ENCODE measurements at places on chromosomes 5 and 9.

GRCh38 chr5:421901-422300, 21.1 kb upstream of the EXOC3 start:
- no peak for DNase-seq

- DNase-seq: no peak
Measured at GRCh38 chr9:85700330-85700729, 41.4 kb downstream of the AGTPBP1 start.

DNA sequence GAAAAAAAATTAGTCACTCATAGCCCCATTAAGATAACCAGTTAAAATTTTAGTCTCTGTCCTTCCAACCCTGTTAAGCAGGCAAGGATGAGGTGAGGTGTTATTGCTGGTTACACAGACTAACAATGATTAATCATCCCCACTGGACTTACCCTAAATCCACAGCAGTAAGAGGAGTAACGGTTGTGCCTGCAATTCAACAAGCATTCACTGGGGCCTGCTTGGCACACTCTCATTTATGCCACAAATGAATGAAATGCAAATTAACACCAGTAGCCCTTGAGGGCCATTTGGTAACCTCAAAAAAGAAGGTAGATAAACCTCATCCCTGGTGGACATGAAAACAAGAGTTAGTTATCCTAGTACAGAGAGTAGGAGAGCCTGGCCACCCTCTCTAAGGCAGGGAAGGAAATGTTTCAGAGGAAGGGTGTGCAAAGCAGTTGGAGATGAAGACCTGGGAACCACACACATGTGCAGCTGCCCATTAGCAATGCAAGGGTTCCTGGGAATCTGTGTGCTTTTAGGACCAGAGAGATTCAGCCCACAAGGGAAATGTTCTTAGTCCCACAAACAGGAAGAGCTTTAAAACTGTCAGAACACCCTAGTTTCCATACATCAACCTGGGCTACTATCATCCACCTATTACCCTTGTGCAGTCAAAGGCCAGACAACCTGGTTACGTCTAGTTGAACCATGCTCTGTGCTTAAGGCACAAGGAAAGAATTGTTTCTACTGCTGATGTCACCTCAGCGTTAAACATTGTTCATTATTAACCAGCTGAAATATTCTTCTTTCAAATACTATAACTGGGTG, 7.7 kb downstream of the LHFPL2 start:
- no peak for DNase-seq

DNA sequence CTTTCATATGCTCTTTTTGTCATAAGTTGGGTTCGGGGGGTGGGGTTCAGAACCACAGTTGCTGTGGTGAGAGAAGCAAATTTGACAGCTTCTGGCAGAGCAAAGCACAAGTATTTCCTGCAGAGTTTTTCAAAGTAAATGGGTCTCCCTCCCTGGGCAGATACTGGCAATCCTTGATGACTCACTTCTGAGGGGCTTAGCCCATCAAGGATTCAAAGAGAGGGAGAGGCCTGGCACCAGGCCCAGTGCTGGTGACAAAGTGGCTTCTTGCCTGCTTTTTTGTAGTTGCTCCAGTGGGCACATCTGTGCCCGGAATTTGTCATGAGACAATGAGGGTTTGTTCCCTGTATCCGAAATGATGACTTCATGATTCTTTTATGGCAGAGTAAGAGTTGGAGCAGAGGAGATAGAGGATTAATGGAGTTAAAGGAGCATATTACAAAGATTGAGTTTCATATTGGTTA, 46.6 kb upstream of the TNC start:
- no peak for DNase-seq

DNA sequence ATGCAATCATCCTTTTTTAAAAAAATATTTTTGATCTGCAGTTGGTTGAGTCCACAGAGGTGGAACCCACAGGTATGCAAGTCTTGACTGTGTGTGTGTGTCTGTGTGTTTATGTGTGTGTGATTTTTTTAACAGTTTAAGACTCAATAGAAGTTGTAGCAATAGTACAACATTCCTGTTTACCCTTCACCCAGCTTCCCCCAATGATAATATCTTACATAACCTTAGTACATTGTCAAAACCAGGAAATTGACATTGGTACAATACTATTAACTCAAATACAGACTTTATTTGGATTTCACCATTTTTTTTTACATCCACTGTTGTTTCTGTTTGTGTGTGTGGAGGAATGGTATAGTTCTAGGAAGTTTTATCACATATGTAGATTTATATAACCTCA, 81.8 kb downstream of the SV2C start:
- no peak for DNase-seq

DNA sequence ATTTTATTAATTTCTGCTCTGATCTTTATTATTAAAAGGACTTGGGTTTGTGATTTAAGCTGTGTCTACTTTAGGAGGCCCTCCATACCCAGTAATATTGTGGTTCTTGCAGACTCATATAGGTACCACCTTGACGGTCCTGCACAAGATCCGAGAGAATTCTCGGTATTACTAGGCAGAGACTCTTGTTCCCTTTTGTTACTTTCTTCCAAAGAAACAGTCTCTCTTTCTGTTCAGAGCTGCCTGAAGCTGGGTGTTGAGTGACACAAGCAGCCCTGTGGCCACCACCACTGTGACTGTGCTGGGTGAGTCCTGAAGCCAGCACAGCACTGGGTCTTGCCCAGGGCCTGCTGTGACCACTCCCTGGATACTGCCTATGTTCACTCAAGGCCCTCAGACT, 666.6 kb downstream of the SEMA5A start:
- DNase-seq: no peak

- DNase-seq: no peak
Measured at GRCh38 chr5:154986151-154986550, 27.4 kb upstream of the KIF4B start.

- DNase-seq: no peak
Measured at GRCh38 chr9:112112941-112113681, 62.0 kb downstream of the SUSD1 start.

- DNase-seq: no peak
Measured at GRCh38 chr9:7210854-7211637, 453.3 kb downstream of the KDM4C start.

DNA sequence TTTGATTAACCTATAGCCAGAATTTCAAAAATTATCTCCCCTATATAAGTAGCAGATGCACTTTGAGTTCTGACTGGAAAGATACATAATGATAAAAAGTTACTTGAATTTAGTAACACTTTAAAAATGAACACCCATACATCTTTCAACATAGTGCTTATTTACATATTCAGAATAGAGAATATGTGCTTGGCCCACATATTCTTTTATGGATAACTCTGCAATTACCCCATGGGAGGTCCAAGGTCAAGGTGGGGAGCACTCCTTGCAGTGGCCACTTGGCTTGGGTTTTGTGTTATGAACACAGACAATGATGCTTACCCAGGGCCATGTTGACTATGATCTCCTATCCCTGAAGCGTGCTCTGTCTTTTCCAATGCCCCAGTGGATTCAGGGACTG, 169.3 kb downstream of the CDC42SE2 start:
- no peak for DNase-seq

- DNase-seq: no peak
Measured at GRCh38 chr5:124602925-124603650, 143.4 kb downstream of the ZNF608 start.

- no peak for DNase-seq
Measured at GRCh38 chr5:21831145-21831787, 1021.9 kb downstream of the CDH12 start.

GRCh38 chr5:176485176-176485575, 37.0 kb downstream of the FAF2 start:
- DNase-seq: no peak

DNA sequence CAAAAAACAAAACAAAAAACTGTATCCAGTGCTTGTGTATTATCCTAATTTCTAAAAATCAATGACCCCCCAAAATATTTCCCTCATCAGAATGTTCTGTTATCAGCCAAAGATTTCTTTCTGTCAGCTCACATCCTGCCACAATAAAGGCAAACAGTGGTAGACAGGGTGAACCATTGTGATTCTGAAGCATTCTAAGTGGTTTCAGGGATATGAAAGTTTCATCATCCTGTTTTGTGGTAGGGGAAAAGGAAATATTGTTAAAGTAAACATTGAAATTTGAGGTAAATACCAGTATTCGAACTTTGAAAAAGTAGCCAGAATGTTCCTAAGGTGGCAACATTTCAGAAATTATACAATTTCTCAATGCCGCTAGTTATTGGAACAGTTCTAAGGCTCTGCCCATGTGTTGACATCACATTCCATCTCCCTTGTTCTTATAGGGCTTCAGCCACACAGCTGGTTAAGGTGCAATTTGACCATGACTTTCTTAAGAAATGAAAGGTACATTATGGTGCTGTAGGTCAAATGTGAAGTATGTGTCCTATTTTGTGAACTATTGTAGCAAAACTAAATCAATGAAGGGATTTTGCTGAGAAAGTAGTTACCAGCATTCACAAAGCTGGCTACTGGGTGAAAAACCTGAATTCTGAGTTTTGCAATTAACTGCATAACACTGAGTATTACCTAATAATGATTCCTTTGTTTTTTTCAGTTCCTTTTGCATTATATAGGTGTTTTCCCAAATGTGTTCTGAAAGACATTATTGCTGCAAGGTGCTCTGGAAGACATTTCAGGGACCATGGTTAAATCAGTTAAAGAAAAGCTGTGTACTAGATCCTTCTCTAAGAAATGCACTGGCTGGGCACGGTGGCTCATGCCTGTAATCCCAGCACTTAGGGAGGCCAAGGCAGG, 107.6 kb upstream of the RASGRF2 start:
- DNase-seq: no peak

- no peak for DNase-seq
Measured at GRCh38 chr5:71905834-71906711, 187.0 kb downstream of the CARTPT start.

DNA sequence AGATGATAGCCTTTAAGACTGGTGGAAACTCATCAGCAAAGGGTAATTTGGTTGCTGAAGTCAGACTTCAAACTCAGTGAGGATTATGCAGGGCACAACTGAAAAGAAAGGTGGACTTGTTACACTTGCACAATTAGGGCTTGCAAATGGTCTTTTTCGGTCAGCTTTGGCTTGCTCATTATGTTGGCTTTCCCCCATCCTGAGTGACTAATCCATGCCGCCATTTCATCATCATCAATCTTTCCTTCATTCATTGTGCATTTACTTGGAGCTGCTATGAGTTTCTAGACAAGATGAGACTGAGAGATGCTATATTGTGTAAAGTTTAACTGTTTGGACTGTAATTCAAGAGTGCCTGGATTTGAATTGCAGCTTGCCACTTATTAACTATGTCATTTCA, 134.8 kb upstream of the PPP1R2B start:
- DNase-seq: no peak

DNA sequence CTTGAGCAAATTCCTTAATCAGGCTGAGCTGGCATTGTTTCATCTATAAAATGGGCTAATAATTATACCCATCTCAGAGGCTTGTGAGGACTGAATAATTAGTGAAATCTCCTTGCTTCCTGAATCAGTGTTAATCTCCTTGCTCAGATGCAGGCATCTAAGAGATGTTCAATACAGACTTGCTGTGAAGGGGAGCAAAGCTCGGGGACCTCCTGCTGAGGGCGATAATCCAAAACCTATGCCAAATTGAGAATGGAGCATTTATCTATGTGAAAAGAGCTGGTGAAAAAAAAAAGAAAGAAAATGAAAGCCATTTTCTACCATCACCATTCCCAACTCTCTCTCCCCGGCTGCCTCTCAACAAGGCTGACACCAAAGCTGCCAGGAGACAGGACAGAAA, 37.3 kb downstream of the ADRA1B start:
- no peak for DNase-seq

DNA sequence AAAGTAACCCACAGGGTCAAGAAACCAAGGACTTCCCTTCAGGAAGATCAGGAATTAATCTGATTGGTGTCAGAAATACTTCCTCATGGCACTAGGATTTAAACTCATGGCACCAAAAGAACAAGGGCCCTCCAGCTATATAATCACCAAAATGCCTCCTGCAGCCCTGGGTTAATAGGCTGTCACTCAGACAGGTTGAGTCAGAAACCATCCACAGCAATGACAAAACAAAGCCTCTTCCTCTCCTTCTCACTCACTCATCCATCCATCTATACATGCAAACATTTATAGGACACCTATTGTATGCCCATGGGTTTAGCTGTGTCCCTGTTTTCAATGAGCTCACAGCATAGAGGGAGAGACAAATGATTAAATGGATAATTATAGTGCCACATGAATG, 62.5 kb upstream of the SPOCK1 start:
- DNase-seq: no peak

GRCh38 chr9:127131871-127132270, 9.4 kb upstream of the ANGPTL2 start:
- no peak for DNase-seq

DNA sequence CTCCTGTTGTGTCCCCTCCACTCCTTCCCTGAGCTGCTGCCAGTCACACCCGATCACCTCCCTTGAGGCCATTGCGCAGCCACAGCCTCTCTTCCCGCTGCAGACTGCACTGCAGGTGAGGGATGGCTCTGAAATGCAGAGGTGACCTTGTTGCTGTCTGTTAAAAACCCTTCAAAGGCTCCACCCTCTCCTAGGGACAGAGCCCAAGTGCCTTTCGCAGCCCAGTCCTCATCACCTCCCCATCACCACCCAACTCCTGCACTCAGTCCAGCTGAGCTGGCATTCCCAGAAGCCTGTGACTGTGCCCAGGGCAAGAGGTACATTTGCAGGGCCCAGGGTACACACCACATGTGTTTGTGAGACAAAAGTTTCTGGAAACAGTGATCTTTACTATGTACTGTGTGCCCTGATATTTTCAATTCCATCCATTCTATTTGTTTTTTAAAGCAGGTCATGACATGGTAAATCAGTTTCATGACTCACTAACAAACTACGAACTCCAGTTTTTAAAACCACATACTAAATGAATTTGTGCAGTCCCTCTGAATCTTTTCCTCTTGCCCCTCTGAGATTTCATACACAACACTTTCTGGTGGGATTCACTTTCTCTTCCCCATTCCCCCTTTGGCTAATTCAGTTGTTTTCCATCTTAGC, 73.0 kb upstream of the SPOCK1 start:
- DNase-seq: no peak

GRCh38 chr5:173163219-173163618, 18.9 kb downstream of the BNIP1 start:
- DNase-seq: no peak

DNA sequence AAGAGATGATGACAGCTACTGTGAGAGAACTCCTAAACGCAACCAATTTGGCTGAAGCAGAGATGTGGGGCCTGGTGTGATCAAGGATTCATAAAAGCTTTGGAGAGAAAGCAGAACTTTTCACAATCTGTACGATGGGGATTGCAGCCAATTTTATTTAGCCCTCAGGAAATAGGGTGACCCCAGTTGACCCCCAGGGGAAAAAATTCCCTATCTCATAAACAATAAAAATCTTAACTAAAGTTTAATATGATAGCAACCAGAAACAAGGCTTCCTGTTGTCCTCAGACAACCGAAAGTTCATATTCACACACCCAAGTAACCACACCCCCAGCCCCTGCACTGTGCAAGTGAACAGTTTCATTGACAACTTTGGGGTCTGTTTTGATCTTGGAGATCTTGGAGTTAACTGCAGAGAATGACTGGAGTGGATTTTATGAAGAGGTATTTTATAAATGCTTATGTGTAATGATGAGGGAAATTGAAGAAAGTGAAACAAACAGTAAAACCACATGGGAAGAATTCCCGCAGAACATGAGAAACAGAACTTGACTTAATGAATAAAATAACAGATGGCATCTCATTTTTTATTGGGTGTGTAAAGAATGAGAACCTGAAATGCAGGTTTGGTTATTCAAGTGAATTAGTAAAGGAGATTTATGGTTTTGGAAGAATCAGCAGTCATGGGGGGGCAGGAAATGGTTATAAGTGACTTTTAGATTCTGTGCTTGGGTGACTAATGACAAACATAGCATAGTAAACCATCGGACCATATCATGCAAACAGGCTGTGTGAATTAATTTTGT, 94.5 kb downstream of the PDE4D start:
- DNase-seq: no peak

All from stimulated activated CD4-positive, alpha-beta T cell treated with anti-CD3 and anti-CD28 coated beads, Interleukin-4, amount 100 ng/mL, for 48 hours (primary cell).